ENCODE measurements at places on chromosomes 6 and 20. TPM values are rescaled to one million over a fixed set of nuclear protein-coding genes. Genes with fewer than 3 reads are reported as not detected.

TCF21 gene
- total RNA-seq, result not detected

SPAG4 gene
- total RNA-seq, result 0.47 TPM

DNA sequence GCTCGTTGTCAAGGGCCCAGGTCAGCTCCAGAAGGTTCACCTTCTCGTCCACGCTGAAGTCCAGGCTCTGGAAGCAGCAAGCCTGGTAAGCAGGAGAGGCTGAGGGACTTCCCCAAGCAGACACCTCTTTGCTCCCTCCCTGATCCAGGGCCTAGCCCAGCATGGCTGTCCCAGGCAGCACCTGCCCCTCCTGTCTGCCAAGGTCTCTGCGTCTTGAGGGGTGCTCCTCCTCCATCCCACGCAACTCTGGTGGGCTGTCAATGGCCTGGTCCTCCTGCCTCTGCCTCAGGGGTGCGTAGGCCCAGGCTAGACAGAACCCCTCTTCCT lies 87.1 kb downstream of the NINL start:
- DNase-seq, result no peak

DNA sequence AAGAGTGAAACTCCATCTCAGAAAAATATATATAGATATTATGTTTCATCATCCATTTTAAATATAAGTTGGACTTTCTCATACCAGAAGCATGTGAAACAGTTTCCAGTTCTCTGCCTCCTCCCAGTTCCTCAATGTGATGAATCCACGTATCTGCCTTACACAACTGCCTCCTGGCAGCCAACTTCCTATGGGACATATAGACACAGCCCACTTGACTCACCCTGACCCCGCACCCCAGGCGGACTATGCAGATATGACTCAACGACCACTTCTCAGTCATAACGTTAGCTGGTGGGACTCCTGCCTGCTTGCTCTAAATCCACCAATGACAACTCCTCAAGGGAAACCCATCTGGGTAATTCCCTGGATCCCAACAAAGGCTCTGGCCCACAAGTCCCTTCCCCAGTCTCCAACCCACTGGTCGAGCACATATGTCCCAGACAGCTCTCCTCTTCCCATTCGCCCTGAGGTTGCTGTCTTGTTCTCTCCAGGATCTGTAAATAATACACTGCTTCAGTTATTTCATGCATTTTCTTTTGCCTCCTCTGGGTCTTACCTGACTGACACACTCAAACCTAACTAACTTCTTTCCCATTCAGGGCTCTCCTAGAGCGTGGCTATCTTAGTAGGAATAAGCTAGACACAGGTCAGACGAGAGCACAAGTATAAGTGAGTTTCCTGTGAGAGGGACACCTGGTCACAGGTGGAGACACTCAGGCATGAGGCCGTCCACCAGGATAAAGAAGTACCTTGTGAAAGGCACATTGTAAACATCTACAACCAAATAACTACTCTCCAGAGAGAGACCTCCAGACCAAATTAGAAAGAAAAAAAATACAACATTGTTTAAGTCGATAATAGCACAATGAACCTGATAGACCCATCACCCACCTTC lies 548.5 kb downstream of the CD83 start:
- DNase-seq, result no peak

- no peak for DNase-seq
These were observed 168.0 kb upstream of the PHACTR1 start for GRCh38 chr6:12548526-12548925.

GRCh38 chr6:163180874-163181541 lies 233.5 kb upstream of the QKI start:
- DNase-seq, result no peak

DNA sequence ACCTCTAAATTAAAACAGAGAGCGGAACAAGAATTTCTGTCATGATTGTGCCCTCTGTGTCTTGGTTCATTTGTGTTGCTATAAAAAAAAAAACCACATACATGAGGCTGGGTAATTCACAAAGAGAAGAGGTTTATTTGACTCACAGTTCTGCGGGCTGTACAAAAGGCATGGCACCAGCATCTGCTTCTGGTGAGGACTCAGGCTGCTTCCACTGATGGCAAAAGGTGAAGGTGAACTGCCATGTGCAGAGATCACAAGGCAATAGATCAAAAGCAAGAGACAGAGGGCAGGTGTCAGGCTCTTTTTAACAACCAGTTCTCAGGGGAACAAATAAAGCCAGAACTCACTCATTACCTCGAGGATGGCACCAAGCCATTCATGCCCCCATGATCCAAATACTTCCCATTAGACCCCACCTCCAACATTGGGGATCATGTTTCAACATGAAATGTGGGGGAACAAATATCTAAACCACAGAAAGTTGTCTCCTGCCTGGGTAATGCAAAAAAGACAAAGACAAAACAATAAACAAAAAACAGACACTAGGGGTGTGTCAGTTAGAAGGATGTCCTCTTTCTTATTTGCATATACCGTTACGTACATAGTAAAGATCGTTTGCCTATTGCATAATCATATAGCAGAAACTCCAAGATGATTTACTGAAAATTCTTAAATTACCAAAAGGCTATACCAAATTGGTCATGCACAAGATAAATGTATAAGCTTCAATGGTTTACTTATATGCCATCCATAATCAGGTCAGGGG lies 17.0 kb downstream of the SERPINB9 start:
- peak; percentile 20 for DNase-seq

DNA sequence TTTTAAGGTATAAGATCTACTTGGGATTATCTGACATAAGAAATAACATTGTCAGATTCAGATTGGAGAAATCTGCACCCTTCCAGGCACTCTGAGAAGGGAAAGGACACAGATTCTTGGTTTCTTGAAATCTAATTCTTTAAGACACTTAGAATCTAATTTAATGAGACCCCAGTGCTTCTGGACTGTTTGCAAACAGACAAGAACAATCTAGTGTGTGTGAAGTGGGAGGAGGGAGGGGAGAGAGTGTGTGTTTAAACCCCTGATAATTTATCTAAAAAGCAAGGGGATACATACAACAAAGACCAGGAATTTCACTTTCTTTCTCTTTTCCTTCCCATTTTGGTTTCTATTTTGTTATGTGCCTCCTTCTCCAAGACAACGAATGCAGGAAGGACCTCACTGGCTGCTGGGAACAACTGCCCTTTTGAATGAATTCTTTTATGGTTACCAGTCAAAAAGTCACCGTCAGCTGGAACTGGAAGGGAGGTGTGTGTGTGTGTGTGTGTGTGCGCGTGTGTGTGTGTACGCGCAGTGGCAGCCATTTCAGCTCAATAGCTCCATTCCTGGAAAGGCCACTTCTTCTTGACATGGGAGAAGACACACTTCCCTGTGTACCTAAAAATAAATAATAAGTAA lies 129.4 kb downstream of the BCAS1 start:
- DNase-seq, result no peak

- peak; percentile 45 for DNase-seq
These were observed 167.4 kb upstream of the OLIG3 start for GRCh38 chr6:137661601-137662000.

GRCh38 chr20:48286601-48287000 lies 501.3 kb upstream of the SULF2 start:
- no peak for DNase-seq

DNA sequence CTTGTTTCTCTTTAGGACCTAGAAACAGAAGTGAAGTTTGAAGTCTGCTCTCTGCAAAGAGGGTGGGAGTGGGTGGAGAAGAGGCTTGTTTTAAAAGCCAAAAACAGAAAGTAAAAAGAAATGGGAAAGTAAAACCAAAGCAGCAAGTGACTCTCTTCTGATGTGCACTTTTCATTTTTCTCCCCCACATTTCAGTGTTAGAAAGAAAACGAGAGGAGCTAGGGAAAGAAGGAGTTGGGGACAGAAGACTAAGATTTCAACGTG lies 1.3 kb downstream of the C6orf141 start:
- DNase-seq, result no peak
